ENCODE measurements at places on chromosomes 2 and 18.

GRCh38 chr18:68017385-68017784, 500.9 kb upstream of the DSEL start:
- DNase-seq: no peak

GRCh38 chr2:98252038-98252773, 94.0 kb upstream of the CNGA3 start:
- no peak for DNase-seq

- DNase-seq: no peak
Measured at GRCh38 chr2:204027091-204027490, 90.5 kb downstream of the ICOS start.

DNA sequence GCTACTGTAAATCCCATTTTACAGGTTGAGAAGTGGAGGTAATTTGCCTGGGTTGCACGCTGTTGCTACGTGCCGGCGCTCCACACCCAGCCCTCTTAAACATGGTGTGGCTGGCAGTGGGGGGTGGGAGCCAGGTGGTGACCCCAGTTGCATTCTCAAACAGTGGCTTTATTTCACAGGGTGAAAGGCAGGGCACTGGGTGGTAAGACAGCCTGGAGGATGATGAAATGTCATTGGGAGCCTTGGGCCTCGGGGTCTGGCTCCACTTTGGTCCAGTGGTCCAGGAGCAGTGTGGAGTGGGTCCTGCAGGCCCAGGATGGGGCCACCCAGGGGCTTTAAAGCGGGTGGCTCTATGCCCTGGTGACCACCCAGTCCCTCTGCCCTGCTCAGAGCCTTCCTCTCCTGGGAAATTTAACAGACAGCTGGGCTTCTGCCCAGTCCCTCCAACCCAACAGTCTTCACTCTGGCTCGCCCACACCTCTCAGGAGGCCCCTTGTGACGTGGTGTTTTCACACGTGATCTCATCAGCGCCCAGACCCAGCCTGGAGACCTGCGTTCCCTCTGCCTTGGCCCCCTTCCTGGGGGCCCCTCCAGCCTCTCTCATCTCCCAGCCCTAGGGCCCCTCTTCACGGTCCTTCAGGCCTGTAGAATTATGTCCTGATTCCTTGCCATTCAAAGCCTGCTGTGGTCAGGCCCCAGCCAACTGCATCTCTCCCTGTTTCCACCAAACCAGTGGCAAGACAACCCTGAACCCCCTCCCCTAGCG, 92.5 kb downstream of the INHBB start:
- DNase-seq: no peak

DNA sequence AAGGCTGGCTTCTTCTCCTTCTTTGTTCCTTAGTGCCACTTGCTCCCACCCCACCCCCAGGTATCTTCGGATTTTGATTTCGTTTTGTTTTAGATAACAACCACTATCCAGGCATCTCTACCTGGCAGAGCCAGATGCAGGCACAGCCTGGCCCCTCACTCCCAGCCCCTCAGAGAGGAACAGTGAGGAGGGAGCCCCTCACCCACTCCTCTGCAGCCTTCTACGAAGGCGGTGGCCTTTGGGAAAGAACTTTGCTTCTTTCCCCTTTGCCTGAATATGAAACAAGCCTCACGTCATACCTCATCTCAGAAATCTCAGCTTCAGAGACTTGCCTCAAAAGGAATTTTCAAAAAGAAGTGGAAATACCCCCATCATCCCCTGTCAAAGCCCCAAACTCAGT, 6.3 kb upstream of the CYP26B1 start:
- no peak for DNase-seq

GRCh38 chr2:240350006-240350355, 85.5 kb upstream of the GPC1 start:
- DNase-seq: no peak

- no peak for DNase-seq
Measured at GRCh38 chr2:8229546-8229986, 452.3 kb upstream of the ID2 start.

- peak; percentile 62 for DNase-seq
Measured at GRCh38 chr2:158024288-158024898, 77.3 kb upstream of the UPP2 start.

DNA sequence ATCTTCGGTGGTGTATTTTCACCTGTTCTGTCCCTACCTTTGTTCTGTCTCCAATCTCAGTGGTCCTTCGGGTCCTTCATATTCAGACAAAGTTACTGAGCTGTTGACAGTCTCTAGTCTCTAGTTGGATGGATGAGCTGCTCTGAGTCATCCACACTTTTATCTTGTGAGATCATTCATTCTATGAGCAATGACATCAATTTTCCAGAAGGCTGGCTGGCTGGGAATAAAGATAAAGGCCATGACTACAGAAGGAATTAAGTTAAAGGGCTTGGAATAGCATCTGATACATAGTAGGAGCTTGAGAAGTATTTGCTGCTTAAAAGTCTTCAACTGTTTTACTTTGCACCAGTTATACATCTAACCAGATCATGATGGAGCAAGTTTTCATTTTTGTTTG, 43.1 kb upstream of the SLC39A10 start:
- no peak for DNase-seq

DNA sequence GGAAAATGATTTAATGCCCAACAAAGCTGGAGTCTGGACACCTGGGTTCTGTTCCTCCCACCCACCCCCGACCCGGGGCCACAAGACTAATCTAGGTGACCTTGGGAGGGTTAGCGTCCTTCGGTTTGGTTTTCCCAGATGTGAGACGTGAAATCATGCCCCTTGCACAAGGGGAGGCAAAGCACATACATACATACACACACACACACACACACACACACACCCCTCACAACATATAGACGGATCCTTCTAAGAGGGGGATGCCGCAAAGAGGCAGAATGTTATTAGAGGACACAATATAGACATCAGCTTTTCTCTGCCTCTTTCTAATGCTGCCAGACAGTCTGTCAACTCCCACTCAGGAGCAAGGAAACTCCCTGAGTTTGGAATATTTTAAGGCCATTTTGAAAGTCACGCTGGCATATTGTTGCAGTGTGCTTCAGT, 616 bp upstream of the RBMS1 start:
- DNase-seq: peak; percentile 10

DNA sequence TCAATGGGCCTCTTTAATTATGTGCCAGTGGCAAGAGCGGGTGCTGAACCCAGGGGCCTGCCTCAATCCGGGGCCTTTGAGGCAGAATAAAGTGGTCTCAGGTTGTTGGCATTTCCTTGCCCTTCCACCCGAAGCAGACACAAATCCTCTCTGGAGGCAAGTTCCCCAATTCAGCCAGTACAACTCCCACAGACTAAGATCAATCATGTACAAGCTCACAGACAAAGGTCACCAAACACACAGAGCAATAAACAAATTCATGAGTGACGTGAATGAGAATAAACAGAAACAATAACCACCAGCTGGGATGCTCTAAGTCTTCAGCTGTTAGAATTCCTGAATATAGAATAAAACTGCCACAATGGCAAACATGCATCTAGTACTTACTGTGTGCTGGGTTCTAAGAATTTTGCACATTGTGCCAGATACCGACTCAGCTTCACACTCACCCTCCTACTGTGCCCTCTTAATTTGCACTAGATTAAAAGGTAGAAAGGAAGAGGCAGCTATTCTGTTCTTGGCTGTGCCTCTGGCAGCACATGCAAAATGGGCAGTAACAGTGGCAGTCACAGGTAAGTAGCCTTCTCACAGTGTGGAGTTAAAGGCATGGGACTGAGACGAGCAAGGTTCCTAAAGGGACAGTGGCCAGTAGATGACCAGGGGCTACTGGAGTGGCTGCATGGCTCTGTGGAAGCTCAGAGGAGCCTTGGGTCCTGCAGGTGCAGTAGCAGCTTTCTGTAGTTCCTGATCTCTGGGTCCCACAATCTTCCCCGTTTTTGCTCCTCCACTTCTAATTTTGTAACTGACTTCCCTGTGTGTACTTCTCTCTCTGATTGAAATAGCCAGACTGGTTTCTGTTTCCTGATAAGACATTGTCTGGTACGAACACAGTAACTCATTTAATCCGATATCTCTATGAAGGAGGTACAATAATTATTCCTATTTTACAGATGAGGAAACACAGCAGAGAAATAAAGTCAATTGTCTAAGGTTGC, 34.6 kb upstream of the IL1B start:
- no peak for DNase-seq

GRCh38 chr2:188319838-188320237, 28.2 kb downstream of the GULP1 start:
- DNase-seq: no peak

GRCh38 chr2:144320491-144320890, 199.4 kb downstream of the ZEB2 start:
- no peak for DNase-seq
